ENCODE measurements at places on chromosomes 2 and 18.

DNA sequence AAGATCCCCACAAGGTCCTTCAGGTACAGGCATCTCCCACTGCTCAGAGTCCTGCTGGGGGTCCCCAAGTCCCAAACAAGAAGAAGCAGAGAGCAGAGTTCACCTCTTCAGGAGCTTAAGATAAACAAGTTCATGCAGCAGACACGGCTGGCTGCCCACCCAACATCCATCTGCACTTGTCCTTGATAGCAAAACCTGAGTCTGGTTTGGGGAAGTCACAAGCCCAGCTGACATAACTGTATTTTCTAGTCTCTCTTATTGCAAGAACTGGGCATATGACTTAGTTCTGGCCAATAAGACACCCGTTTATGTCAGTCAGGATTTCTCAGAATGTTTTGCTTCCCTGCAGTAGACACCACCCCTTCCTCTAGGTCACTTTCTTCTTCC, 31.8 kb downstream of the AFF3 start:
- peak; percentile 30 for DNase-seq

DNA sequence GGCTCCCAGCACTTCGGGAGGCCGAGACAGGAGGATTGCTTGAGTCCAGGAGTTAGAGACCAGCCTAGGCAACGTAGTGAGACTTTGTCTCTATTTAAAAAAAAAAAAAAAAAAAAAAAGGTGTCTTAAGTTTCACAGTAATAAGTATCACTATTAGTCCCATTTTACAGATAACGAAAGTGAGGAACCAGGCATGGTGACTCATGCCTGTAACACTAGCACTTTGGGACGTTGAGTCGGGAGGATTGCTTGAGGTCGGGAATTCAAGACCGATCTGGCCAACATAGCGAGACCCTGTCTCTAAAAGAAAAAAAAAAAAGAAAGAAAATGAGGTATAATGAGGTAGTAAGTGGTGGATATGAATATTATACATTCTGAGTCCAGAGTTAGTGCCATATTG, 2.5 kb downstream of the KCNJ13 start:
- no peak for DNase-seq

DNA sequence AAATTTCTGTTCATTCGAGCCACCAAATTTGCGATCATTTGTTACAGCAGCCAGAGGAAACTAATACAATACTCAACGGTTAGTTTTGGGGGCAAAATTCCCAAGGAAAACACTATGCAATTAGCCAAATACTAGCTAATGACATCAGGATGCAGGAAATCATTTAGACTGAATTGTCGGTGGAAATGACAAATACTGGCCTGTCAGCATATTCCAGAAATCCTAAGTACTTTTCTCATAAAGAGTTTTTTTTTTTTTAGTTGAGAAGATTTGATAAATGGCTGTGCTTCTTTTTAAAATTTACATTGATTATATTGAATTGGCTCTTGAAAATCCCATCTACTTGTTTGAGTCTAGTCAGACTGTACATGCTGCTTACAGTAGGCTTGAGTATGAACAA, 410.1 kb downstream of the SUCLG1 start:
- DNase-seq = no peak

GRCh38 chr2:106011380-106011779, 182.7 kb downstream of the UXS1 start:
- DNase-seq = no peak

- DNase-seq = no peak
Observed at GRCh38 chr2:22198381-22199283, 1074.9 kb downstream of the TDRD15 start.

DNA sequence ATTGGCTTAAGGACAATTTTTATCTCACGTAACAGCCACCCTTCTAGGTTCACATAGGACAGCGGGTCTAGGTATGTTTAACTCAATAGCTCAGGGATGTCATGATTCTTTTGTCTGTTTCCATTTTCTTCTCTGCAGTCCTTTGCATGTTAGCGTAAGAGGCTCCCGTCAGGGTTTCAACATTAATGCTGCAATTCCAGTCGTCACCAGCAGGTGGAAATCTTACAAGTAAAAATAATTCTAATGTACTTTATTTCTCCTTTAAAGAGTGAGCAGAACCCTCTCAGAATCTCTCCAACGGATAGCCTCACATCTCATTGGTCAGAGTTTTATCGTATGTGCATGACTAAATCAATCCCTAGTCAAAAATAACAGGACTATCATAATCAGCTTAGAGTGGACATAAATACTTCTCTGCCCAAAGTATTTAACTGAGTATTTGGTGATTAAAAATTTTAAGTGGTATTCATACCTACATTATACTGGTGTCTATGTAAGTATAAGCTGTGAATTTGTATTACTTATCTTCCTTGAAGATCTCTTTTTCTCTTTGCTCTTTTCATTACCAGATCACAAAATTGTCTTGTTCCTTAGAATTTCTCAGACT, 487.2 kb upstream of the GCFC2 start:
- DNase-seq = no peak

GRCh38 chr2:144426981-144427479, 92.9 kb downstream of the ZEB2 start:
- DNase-seq = no peak

GRCh38 chr2:107001062-107001461, 115.1 kb upstream of the ST6GAL2 start:
- DNase-seq = no peak

GRCh38 chr18:46264255-46264654, 160.1 kb downstream of the HAUS1 start:
- DNase-seq = no peak

DNA sequence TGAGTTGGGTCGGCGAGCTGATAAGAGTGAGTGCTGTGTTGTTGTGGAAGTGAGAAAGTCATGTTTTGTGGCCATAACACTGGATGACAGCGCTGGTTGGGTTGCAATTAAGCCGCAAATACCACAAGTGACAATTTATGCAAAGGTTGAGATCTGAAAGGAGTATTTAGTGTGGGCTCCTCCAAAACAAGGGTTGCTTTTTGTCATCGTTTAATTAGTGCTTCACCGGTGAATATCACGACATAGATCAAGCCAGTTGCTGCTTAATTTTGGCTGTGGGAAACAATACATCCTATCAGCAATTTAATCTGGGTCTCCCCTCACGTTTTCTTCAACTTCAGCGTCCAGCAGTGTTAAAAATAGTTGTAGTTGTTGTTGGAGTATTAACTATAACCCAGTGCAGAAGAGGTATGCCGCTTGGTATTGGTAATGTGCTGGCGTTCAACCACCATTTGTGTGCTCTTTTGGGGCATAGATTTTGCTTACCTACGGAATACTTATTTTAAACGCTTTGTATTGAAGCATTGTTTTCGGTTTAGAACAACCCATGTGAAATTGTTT, 662 bp downstream of the ACVR2A start:
- peak; percentile 23 for DNase-seq

GRCh38 chr18:33906046-33906445, 318.7 kb downstream of the NOL4 start:
- DNase-seq = no peak

DNA sequence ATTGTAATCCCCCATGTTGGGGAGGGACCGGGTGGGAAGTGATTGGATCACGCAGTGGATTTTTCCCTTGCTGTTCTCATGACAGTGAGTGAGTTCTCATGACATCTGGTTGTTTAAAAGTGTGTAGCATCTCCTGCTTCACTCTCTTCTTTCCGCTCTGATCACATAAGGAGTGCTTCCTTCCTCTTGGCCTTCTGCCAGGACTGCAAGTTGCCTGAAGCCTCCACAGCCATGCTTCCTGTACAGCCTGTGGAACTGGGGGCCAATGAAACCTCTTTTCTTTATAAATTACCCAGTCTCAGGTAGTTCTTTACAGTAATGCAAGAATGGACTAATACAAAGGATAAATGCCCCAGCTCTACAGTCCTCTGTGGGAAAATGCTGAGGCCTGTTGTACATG, 437.5 kb upstream of the NXPH2 start:
- no peak for DNase-seq

DNA sequence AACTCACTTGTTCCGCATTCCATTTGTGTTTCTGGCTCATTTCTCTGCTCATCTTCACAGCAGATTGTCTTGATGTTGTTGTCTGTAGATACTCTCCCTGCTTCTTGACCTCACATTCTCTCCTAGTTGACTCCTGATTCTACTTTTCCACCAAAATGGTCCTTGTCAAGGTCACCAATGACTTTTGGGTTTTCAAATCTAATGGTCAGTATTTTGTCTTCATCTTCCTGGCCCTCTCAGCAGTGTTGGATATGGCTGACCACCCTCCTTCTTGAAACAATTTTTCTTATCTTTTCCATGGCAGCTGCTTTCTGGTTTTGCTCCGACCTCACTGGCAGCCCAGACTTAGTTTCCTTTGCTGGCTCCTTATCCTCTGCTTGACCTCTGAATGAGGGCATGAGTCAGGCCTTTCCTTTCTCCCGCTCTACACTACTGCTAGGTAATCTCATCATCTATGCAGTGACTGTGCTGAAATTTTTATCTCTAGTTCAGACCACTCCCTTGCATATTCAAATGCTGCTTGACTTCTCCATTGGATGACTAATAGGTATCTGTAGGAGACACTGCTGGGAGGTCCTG, 386.6 kb upstream of the SPRED2 start:
- no peak for DNase-seq

- DNase-seq = no peak
Observed at GRCh38 chr18:45528712-45529336, 86.5 kb upstream of the SLC14A2 start.

GRCh38 chr2:217987391-217987790, 15.4 kb downstream of the TNS1 start:
- no peak for DNase-seq

DNA sequence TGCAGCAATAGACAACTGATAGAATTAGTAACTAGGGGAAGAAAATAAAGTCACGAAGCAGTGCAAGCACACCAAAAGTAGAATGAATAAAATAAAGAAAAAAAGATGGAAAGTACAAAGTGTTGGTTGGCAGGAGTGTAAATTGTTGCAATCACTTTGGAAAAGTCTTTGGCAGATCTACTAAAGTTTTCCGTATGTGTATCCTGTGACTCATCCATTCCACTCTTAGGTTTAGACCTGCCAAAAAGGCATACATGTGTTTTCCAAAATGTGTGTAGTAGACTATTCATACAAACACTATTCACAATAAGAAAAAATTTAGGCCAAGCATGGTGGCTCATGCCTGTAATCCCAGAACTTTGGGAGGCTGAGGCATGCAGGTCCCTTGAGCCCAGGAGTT, 282.1 kb upstream of the FSIP2 start:
- DNase-seq = no peak

DNA sequence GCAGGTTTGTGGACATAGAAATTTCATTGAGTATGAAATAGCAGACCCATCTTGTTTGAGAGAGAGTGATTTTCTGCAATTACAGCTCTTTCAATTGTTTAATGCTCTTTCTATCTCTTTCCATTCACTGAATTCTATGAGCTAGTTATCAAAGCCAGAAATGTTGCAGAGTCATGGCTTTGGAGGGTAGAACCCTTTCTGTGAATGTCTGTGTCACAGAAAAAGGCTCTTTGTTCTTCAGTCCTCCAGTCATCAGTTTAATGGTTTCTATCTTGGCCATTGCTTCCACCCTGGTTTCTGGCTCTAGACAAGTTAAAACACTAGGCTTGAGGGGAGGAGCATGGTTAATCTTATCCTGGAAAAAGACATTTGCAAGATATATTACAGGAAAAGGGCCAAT, 655.0 kb downstream of the STK39 start:
- DNase-seq = no peak

Data from stimulated activated naive B cell treated with anti-CD40 and anti-IgM and Interleukin-4, amounts not matched to agents 10 μg/mL and 1 μg/mL and 100 μg/mL, for 72 hours (primary cell).